OCI-LY7 (cell line): ENCODE measurements at places on chromosomes 2 and 18.

- peak; percentile 21 for DNase-seq
Observed at GRCh38 chr2:178419123-178419522, 31.9 kb downstream of the PRKRA start.

DNA sequence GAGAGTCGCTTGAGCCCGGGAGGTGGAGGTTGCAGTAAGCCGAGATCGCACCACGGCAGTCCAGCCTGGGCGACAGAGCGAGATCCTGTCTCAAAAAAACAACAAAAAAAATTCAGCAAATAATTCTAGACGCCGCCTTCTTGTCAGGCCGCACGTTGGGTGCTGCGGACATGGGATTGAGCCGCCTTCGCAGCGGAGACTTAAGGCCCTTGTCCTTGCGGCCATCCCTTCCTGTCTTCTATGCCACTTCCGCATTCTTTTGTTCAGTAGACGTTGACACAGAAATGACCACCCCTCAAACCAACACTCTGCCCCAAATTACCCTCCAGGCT lies 15.8 kb downstream of the PTPN18 start:
- DNase-seq: no peak

DNA sequence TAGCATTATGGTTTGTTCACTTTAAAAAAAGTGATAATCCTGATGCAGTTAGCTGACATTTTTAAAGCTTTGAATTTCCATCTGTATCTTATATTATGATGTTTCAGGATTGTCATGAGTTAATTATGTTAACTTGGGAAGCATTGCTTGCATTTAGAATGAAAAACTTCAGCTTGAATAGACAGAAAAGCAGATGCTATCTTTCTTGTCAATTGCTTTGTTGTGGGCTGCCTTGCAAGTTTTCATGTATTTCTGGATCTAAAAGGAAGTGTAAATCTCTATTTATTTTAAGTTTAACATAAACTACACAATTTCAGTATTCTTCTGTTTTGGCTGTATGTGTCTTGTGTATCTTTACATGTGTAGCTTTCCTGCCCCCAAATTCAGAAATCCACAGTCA lies 479.5 kb downstream of the ARHGAP15 start:
- no peak for DNase-seq

DNA sequence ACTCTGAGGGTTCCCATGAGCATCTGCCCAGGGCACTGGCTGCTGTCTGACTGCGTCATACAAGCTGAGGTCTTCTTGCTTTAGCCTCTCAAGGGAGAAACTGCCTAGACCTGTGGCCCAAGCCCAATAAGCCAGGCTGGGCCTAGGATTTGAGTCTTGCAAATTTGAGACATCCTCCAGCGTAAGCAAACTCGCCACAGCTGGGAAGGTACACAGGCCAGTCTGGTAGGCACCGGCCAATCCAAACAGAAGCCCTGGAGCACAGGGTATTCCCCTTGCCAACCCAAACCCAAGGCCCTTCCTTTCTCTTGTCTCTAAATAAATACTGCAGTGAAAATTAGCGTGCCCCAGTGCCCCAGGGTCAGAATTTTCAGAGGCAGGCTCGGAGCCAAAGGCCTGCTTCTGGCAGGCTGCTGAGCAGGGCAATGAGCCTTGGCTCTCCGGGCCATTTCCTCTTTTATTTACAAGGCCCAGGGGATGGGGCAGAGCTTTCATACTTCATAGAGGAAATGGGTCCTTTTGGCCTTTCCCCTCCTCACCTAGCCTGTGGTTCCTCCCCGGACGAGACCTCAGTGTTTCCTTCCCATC lies 33.3 kb downstream of the POLR1A start:
- DNase-seq: peak; percentile 60

- no peak for DNase-seq
Observed at GRCh38 chr2:63194175-63194574, 143.5 kb downstream of the OTX1 start.

DNA sequence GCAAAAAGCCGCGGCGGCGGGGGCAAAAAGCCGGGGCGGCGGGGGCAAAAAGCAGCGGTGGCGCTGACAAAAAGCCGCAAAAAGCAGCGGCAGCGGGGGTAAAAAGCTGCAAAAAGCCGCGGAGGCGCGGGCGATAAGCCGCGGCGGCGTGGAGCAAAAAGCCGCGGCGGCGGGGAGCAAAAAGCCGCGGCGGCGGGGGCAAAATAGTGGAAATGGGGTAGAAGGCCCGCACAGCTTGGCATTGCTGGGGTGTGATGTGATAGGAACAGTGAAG lies 450.1 kb downstream of the ANKRD30B start:
- no peak for DNase-seq

DNA sequence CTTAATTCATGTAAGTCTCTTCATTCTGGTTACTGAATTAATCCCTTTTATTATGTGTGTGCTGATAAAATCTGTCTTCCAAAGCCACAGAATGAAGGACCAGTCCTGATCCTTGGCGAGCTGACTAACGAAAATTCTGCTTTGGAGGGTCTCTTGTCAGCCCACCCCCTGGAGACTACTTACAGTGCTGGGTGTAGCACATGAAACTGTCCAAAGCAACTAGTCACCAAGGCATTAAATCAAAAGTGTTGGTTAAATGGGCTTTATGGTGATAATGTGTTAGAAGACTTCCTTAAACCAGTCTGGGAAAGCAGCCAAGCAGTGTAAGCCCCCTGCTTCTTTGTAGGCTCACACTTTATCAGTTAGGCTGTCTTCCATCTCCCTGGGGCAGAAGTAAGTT lies 420.2 kb downstream of the SUCLG1 start:
- no peak for DNase-seq

DNA sequence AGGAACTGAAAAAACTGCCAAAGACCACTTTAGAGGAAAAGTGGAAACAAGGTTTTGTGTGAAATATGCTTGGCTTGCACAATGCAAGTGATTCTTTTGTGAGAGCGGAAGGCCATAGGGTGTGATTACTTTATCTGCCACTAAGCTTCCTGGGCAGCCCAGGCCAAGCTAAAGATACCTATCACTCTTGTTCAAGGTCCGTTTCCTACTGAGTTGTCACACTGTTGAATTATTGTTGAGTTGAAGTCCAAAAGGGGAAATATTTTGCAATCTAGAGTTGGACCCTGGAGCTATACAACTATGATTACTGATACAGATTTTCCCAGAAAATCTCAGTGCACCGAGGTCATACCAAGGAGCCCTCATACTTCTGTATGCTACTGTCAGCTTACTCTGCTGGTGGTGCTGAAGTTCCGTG lies 72.7 kb upstream of the CTAGE1 start:
- DNase-seq: no peak

DNA sequence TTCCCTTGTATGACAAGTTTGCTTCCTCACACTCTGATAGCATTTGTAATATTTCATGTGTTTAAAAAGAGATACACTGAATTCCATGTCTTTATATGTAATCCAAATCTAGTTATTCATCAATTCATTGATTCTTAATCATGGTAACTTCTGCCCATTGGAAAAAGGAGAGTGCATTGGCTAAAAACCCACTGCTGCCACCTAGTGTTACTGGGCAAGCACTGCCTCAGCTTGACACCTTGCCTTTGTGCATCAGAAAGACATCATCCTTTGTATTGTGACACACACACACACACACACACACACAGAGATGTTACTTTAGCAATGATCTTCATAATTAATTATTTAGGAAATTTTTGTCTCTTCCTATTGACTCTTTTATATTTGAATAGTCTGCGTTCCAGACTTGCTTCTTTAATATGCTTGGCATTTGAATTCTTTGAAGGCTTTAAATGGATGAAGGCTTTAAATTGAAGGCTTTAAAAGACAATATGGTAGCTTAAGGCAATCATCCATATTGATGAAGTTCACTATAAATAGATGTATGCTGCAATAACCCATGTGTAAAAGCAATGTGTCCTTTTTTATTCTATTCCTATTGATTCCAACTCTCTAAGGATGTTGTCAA lies 414.2 kb upstream of the CHST9 start:
- DNase-seq: peak; percentile 53

DNA sequence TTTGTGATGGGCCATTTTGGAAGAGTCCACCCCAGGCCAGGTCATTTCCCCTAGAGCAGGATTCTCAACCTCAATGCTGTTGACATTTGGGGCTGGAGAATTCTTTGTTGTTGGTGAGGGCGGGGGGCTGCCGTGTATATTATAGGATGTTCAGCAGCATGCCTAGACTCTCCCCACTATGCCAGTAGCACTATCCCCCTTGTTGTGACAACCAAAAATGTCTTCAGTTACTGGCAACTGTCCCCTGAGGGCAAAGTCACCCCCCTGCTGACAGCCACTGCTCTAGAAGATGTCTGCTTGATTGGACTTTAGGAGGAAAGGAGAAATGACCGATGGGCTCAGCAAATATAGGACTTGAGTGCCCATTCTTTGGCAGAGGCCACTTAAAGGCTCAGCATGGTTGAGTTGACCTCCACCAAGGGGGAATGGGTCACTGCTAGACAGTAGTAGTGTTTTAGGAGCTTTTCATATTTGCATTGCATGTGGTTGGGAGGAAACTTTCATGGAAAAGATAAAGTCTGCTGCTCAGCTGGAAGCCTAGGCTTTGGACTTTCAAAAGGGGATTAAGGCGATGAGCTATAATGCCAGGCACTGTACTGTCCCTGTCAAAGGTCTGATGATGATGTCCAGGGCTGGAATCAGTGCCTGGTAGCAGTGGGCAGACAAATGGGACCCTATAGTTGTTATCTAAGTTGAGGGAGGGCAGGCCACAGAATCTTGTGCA lies 61.1 kb upstream of the MCFD2 start:
- no peak for DNase-seq

- DNase-seq: no peak
Observed at GRCh38 chr2:144738749-144739148, 218.8 kb upstream of the ZEB2 start.

DNA sequence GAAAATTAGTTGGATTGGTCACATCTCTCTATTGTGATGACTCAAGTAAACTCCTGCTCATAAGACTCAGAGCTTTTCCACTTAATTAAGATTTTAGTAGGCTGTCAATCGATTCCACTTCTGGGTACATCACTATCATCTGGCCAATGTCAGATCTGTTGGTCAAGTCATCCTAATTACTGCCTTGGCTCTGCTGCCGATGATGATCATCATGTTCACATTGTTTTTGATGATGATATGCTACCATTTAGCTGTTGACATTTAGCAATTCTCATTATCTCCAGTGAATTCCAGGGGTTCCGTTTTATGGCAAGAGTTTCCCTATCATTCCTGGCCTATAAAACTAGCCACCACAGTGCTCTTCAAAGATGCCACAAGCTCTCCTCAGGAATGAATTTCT lies 253.4 kb downstream of the IKZF2 start:
- no peak for DNase-seq

DNA sequence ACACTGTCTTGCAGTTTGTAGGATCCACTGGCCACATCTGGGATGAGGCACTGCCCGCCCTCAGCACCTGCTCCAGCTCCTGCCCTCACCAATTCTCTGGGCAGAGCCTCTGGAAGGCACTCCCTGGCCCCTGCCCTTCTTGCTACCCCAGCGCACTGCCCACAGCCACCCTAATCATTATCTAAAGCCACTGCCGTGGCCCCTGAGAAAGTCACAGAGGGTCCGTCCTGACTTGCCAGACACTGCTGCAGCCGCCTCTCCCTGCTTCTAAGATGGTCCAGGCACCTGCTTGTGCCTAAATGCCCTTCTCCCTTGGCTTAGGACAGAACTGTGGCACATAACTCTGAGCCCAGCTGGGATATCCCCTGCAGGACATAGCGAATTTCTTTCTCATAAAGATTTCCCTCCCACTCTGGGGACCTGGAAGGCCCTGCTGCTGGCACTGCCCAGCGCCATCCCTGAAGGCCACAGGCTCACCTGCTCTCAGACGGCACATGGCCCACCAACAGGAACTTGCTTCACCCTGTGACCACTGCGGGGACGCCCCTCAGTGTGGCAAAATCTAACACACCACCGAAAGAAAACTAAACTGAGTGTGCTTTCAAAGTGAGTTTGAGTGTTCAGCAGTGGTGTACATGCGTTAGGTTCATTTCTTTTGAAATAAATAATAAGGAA lies 244.9 kb downstream of the HDAC4 start:
- DNase-seq: no peak
